Stimulated activated CD8-positive, alpha-beta memory T cell treated with anti-CD3 and anti-CD28 coated beads, Interleukin-12 subunit alpha, Interleukin-12 subunit beta, amount 100 ng/mL, for 1 hour (primary cell): ENCODE measurements at places on chromosomes 2 and 18.
A peak's percentile ranks its signal among the peaks of the same experiment; 100 is the strongest.

GRCh38 chr2:28991021-28991420 is 9.9 kb downstream of the TOGARAM2 start:
- no peak for DNase-seq

DNA sequence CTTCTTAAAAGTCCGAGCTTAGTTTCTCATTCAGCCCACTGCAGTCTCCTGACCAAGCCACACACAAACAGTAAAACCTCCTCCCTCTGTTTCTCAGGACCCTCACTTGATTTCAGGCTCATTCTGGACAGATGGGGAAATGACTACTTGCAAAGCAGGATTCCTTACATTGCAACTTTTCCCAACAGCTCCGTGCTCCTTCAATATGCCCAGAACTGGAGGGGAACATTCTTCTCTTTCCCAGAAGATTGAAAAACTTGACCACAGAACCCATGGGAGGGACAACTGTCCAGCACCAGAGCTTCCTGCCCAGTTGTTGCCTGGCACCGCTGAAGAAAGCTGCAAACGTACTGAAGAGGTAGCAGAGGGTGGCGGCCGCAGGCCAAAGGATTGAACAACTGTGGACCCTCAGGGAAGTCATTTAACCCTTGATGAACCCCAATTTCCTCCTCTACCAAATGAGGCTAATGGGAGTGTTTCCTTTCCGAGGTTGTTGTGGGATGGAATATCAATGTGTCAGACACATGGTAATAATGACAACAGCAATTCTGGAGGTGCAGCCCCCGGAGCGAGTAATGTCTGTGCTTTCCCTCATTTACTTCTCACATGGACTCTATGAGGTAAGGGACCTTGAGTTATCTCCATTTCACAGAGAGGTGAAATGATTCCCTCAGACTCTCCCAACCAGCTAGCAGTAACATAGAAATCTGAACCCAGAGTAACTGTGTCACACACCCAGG is 25.0 kb downstream of the BCL11A start:
- no peak for DNase-seq

GRCh38 chr2:112644155-112644932 is 1.4 kb upstream of the SLC20A1 start:
- DNase-seq: no peak

DNA sequence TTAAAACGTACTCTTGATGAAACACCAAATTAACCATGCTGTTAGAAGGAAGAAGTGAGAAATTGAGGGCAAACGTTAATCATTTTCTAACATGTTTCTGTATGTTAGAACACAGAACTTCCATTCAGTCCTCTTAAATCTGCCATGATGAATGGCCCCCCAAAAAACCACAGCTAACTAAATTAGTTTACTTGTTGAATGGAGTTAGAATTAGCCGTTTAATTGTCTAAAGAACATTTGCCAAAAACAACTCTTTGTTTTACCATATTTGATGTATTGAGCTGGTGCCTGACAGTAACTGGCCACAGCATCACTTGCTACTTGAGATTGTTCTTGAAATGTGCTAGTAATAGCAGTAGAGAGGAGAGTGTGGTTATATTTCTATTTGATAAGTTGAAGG is 12.7 kb downstream of the CCNYL1 start:
- no peak for DNase-seq

DNA sequence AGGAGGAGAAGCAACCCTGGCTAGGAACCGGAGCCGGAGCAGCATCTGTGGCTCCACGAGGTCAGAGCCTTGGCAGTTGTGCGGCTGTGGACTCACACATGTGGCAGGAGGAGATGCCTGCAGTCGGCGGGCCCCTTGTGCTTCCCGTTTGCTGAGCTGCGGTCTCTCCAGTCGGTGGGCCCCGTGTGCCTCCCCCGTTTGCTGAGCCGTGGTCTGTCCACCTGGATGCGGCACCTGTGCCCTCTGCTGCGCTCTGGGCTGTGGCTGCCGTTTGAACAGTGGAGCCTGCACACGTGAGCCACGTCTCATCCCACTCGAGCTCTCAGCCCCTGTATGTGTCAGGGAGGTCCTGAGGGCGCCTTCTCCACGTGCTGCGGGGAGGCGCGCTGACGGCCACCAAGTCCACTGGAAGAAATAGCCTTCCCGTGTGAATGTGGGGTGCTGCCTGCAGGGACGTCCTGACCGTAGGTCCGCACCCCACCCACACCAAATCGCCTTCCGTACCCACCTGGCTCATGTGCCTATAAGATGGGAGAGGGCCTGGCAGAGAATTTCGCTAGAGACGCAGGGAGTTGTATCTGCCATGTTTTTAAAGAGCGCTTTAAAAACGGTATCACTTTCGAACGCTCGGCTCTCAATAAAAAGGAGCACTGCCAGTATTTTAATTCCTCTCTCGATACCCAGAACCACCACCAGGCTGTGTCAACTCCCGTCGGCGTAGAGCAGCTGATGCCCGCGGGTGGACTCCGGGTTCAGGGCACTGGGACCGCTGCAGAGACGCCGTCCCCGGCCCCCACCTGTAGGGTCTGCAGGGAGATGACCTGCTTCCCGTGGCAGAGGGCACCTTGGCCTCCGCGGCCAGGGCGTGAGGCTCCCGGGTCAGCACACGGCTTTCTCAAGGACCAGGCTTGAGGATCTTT is 117.0 kb downstream of the NFATC1 start:
- no peak for DNase-seq

DNA sequence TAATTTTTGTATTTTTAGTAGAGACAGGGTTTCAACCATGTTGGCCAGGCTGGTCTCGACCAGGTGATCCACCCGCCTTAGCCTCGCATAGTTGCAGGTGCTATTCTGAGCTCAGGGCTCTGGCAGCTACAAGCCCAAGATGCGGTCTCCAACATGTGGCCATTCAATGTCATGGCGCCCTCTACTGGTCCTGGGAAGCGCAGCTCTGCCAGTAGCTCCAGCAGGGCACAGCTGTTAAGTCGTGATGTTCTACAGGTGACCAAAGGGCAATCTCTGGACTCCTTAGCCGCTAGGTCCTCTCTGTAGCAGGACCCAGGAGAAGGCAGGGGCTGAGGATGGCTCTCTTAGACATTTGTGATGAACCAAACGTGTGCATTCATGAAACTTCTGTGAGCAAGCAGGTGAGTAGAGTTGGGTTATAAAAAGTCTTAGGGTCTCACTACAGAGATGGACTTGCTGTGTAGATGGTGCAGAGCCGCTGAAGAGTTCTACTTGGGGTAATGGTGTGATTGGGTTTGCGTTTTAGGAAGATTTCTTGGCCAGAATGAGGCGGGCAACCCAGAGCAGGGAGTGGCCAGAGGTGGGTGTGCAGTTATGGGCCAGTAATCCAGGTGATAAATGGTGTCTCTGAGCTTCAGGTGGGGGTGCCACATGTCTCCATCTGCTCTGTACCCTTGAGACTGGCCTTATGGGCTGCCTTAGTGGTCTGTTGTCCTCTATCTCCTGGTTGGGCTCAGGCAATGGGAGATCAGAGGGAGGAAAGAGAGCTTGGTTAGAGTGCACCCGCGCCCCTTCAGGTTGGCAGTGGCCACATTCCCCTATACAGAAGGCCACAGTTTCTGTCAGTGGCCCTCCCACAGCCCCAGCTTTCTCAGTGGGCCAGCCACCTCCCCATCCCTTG is 31.0 kb downstream of the IL37 start:
- DNase-seq: peak; percentile 27

DNA sequence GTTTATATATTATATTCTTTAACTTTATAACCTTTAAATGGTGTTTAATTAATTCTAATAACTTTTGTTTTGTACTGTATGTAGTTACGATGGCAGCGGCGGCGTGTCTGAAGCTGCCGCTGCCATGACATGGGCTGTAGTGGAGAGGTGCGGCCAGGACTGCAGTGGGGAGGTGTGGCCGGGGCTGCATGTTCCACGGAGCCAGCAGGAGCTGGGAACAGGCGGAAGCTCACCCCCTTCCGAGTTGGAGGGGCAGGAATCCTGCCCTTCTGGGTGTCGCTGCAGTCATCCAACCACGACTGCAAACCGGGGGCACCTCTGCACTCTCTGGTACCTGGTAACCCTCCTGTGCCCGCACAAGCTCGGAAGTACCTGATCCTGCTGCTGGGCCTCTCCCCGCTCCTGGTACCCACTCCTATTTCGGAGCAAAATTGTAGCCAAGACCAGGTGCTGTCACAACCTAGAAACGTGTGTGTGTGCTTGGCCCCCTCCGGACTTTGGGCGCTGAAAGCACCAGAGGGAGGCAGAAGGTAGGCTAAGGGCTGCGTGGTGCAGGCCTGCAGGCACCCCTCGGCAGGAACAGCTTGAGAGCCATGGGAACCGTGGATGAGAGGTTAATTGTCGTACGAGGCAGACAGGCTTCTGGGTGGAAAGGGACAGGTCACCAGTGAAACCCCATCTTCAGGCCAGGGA is 1329.7 kb upstream of the SLC39A10 start:
- DNase-seq: no peak

GRCh38 chr2:106566050-106566449 is 78.9 kb downstream of the CD8B2 start:
- no peak for DNase-seq

DNA sequence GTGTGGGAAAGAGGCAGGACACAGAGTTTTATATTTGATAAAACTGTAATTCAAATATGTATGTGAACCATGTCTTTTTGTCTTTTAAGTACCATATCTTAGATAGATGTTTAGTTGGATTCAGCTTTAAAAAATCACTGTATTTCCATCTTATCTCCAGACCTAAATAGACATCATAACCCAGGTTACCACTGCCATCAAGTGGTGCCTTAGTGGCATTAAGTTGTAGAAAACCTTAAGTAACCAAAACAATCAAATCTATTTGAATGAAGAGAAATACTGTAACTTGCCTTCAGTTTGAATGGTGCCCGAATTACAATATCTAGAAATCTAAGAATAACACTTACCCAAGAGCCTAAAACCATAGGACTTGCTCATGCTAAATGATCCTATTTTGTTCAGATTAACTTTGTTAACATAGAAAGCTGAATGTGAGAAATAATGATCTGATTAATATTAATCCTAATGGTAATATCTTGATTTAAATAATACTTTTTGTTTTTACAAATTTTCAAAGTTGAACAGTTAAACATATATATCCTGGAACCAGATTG is 92.5 kb upstream of the MAP2 start:
- DNase-seq: no peak

- no peak for DNase-seq
Observed at GRCh38 chr2:57146951-57147350, 899.7 kb upstream of the VRK2 start.

DNA sequence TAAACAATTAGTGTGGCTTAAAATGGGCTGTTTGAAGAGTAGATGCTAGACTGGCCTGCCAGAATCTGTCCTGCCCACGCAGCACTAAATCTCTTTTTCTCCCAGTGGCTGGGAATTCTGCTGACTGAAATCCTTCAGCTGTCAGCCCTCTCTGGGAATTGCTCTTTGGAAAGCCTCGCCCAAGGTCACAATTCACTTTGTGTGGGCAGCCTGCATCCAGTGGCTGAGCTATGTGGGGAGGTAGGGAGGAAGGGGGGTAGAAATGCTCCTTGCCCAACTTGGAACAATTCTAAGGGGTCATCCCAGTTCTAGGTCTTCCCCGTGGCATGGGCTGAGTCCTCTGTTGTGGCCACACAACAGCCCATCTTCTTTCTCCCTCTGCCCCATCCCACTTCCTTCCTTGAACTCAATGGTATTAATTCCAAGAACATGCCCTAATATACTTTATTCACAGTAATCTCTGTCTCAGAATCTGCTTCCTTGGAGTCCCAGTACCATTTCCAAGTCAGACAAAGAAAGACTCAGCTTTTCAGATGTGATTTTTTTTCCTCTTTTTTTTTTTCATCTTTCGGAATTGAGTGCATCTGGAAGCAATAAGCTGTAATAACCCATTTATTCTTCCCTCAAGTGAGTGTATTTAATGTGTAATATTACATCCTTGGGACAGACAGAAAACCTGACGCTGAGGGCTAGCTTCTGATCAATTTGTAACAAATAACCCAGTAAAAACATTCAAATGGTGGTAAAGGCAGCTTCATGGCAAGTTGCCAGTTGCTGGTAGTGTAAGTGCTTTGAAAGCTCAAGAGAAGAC is 189.4 kb downstream of the GPD2 start:
- no peak for DNase-seq

GRCh38 chr2:107785756-107786155 is 40.9 kb upstream of the RGPD4 start:
- DNase-seq: no peak

DNA sequence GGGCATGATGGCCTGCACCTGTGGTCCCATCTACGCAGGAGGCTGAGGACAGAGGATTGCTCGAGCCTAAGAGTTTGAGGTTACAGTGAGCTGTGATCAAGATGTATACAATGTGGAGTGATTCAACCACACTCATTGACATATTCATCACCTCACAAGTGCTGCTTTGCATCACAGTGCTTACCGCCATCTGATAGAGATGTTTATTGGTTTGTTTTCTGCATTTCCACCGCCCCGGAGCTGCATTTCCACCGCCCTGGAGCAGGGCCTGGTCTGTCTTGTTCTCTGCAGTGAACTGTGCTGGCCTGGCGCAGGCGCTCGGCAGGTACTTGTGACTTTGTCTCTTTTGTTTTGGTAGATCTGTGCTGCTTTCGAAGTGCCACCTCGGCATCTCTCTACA is 96.0 kb downstream of the SMAD7 start:
- no peak for DNase-seq

DNA sequence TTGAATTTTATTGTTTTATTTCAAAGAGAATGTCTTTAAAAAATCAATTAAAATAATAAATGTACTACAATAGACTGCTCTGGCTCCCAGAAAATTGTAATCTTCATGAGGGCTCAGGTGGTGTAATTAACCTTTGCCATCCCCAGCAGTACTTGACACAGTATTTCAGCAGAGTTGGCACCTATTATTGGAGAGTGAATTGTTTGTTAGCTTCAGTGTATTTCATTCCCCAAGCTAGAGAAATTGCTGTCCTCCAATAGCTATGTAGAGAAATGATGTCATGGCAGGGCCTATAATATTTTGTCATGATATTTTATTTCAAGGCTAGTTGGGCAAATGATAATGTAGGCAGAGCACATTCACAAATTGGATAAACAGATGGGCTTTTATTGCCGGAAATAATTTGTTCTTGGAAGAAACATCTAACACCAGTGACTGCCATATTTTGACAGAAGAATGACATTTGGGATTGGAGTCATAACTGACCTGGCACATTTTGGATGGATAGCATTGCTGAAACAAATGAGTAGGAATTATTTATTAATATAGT is 712.0 kb upstream of the NXPH2 start:
- no peak for DNase-seq

- DNase-seq: no peak
Observed at GRCh38 chr2:46131-46470, 204 bp downstream of the FAM110C start.

GRCh38 chr2:238714038-238714528 is 133.8 kb upstream of the TWIST2 start:
- DNase-seq: no peak

- no peak for DNase-seq
Observed at GRCh38 chr18:3912705-3913104, 462.7 kb downstream of the TGIF1 start.
